ENCODE measurements at places on chromosomes 7 and 10.
A peak's percentile ranks its signal among the peaks of the same experiment; 100 is the strongest.

GRCh38 chr7:99579956-99580777 lies 17.9 kb upstream of the TMEM225B start:
- peak; percentile 44 for DNase-seq

GRCh38 chr10:24383681-24384106 lies 174.8 kb downstream of the KIAA1217 start:
- DNase-seq, result peak; percentile 71

GRCh38 chr7:144527051-144527471 lies 123.6 kb upstream of the NOBOX start:
- no peak for DNase-seq

DNA sequence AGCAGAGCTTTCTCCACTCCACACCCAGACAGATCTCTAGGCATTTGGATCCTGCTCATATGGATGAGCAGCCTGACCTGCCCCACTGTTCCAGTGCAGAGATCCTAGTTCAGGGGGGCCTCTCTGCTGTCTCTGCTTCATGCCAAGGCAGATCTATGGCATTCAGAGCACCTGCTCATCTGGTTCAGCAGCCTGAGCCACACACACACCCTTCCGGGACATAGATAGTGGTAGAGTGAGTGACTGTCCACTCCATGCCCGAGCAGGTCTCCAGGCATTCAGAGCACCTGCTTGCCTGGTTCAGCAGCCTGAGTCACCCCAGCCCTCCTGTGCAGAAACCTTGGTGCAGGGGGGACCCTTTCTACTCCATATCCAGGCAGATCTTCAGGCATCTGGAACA lies 54.3 kb upstream of the ZNF800 start:
- no peak for DNase-seq

DNA sequence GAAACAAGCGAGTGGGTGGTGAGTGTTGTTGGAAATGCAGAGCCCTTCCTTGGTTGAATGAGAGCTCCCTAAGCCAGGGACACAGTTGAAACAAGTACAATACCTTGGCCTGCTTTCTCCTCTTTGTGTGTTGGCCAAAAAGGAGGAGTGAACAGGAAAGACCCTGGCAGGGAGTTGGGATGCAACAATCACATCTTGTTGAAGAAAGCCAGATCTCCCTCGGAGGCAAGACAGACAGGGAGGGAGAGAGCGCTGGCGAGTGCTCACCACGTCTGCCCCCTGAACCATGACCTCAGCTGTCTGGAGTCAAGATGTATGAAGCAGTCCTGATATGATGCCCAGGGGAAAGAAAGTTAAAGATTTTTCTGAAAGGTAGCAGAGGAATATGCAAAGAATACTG lies 66.8 kb downstream of the ADAM12 start:
- DNase-seq, result no peak

GRCh38 chr7:63867127-63867526 lies 131.5 kb upstream of the ZNF722 start:
- DNase-seq, result no peak

DNA sequence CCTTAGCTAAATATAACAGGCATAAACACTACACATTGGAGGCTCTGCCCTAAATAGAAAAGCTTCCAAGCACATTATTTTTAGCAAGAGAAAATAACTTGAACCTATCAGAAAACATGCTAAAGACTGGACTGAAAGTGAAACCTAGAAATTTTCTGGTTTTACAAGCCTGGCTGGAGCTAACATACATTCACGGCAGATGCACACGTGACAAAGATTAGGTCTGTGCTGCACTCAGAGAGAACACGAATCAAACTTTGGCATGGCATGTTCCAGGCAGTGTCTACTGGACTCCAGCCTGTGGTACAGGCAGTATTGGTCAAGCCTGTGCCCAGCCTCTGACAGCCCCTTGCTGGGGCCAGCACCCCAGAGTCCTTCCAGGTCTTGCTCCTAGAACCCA lies 94.1 kb upstream of the PCBD1 start:
- DNase-seq, result peak; percentile 26

- DNase-seq, result no peak
Measured at GRCh38 chr10:69650589-69651261, 20.7 kb downstream of the FAM241B start.

DNA sequence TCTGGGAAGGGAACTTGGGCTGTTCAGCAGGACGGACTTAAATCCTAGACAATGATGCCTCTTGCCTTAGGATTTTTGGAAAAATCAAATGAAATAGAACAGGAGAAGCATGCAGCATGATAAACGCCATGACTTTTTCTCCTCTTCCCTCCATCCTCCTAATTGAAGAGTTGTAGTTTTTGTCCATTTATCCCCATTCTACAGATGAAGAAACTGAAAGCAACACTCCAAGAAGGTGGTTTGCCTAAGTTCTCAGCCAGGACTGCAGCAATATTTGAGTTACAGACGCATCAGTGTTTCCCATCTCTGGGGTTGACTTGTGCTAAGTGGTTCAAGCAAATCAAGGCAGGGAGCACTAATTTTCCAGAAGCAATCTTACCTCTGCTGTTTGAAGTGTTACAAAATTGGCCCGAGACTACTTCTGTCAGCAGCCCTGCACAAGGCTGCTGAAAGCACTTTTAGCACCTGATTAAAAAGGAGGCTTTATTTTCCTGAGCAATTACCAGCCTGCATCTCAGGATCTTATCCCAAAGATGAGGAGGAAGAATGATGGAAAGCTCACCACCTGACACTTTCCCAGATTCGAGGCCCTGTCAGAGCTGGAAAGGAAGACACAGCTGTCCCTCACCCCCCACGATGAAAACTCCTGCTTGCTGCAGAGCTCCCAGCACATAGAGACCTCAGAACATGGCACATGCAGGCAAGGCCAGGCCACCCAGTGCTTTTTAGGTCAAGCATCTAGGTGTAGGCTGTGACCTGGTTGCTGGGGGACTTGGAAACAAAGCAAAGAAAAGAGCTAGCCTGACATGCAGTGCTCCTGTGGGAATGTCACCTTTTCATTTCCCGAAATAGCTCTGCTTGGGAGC lies 19.7 kb upstream of the C10orf71 start:
- DNase-seq, result no peak

DNA sequence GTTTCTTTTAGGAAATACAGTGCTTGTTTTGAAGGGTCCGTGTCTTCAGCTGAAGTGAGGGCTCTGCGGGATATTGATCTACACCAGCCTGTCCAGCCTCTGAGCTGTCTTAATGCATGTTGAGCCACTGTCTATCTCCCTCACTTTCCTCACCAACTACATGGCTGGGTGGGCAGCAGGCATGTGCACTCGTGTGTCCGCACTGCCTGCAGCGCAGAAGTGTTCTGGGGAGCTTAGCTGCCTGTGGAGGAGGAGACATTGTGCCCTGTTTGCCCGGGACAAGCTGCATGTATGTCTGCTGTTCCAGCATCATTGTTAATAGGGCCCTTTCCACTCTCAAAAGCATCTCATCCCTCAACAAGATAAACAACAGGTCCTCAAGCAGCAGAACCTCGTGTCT lies 133.1 kb upstream of the EEPD1 start:
- no peak for DNase-seq

GRCh38 chr7:107312418-107312817 lies 143.6 kb downstream of the HBP1 start:
- peak; percentile 30 for DNase-seq

DNA sequence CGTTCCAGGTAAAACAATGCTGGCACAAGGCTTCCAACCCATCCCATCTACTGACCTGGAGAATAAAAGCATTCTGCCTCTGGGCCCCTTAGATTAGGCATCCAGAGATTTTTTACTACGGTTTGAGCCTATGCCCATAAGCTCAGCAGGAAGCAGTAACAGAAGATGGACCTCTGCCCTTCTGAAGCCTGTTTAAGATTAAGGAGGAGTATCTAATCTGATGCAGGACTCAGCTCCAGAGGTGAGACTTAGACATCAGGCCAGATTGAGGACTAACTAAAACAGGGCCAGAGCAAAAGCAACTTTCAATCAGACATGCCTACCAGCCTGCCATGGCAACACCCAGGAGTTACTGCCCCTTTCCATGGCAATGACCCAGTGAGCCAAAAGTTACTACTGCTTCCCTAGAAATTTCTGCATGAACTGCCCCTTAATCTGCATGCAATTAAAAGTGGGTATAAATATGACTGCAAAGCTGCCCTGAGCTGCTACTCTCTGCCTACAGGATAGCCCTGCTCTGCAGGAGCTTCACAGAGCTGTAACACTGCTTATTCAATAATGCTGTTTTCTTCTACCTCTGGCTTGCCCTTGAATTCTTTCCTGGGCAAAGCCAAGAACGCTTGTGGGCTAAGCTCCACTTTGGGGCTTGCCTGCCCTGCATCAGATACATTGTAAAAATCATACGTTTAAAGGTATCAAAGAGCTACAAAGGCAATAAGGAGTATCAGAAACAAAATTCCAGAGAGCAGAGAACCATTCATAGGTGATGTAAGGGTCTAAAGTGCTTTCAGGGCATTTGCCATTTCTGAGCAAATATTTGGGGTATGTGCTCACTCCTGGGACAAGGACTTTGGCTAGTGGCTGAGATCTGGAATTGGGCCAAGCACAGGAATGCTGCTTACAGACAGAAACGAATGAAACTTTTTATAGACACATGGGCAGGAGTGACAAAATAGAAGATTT lies 25.0 kb upstream of the CNNM1 start:
- peak; percentile 76 for DNase-seq

DNA sequence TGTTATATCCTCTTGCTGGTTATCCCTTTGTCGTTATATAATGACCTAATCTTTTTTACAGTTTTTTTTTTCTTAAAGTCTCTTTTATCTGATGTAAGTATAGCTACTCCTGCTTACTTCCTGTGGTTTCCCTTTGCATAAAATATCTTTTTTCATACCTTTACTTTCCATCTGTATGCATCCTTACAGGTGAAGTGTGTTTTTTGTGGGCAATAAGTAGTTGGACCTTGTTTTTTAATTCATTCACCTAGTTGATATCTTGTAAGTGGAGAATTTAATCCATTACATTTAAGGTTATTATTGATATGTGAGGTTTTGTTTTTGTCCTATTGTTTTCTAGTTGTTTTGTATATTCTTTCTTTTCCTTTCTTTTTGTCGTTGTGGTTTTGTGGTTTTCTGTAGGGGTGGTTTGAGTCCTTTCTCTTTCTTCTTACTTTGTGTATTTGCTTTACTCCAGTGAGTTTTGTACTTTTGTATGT lies 168.6 kb downstream of the MLLT10 start:
- no peak for DNase-seq

GRCh38 chr7:3007696-3008095 lies 36.0 kb downstream of the CARD11 start:
- DNase-seq, result no peak

DNA sequence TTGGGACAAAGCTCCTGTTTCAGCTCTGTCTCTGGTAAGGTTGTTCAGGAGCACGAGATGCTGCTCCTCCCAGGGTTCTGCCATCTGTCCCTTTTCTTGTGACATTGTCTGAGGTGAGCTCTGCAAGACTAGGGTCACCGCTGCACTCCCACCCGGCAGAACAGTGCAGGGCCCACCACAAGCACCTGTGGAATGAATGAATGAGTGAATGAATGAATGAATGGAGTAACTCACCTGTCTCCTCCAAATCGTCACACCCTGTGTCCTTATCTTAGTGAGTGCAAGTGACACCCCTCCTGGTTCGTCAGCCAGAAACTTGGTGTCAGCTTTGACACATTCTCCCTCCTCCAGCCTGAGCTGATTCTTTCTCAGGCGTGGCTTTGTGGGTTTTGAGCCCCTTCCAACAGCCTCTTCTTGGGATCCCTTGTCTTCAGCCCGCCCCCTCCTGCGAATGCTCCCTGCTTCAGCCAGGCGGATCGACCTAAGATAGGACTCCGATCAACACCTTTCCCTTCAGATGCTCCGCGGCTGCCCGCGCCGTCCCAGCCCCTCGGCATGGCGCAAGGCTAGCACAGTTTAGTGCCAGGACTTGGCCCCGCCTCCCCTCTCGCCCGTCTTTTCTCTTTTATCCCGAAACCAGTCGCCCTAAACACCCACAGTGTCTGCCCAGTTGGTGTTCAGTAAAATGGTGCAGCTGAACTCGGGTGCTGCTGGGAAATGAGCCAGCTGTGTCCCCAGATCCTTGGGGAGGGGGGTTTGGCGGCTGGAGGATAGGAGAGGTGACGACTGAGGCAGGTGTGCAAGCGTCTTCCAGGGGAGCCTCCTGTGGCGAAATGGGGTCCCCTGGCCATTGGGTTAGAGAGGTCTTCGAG lies 89.3 kb downstream of the BEND7 start:
- DNase-seq, result peak; percentile 14

- DNase-seq, result no peak
Measured at GRCh38 chr10:127715782-127716378, 21.1 kb upstream of the FOXI2 start.

- DNase-seq, result no peak
Measured at GRCh38 chr10:76657337-76658012, 980.1 kb downstream of the KCNMA1 start.

GRCh38 chr7:2175091-2175490 lies 57.7 kb downstream of the MAD1L1 start:
- no peak for DNase-seq

- no peak for DNase-seq
Measured at GRCh38 chr10:12535656-12536055, 186.3 kb downstream of the CAMK1D start.

- DNase-seq, result no peak
Measured at GRCh38 chr7:2735744-2736143, 47.7 kb downstream of the AMZ1 start.

DNA sequence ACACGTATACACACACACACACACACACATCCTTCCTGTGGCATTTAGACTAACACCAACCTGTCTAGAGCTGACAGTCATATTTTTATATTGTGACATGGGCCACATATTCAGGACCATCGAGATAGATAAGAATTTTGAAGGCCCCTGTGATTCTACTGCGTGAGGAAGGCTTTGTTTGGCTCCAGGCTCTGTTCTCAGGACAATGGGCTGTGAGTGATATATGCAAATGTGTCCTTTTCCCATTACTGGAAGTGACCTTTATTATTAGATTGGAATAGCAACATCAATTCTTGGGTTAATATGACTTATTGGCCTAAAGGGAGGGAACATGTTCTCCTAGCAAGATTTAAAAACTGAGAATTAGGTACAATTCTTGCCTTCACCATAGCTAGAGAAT lies 156.1 kb downstream of the SPAG6 start:
- no peak for DNase-seq

GRCh38 chr10:71006506-71006905 lies 118.1 kb upstream of the PCBD1 start:
- no peak for DNase-seq

- peak; percentile 78 for DNase-seq
Measured at GRCh38 chr7:86913709-86914108, 145.7 kb downstream of the ELAPOR2 start.

DNA sequence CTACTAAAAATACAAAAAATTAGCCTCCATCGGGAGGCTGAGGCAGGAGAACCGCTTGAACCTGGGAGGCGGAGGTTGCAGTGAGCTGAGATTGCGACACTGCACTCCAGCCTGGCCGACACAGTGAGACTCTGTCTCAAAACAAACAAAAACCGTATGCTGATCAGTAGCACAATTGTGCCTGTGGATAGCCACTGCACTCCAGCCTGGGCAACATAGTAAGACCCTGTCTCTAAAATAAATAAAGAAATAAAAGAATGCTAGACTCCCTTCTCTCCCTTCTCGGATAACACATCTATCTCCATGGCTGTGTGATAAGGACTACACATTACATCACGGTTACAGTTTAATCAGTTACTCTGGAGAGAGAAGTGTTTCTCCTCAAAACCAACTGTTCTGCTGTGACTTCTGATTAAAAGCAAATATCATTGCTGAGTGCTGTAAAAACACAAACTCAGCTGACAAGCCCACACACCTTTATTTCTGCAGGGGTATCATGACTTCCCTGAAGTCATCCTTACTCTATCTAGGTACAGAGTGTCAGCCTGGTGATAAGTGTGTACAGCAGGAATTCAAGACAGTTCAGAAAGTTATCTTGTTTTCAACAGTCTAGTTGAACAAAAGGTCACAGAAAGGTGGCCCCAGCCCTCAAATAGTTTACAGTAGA lies 5.3 kb upstream of the ARHGAP19 start:
- DNase-seq, result no peak

GRCh38 chr10:93701866-93702209 lies 554 bp downstream of the FRA10AC1 start:
- peak; percentile 63 for DNase-seq

Data from EH (cell line).